Muscle of arm (tissue), 14 donors: ENCODE measurements at places on chromosomes 16 and 17.

GRCh38 chr17:4365628-4366326 lies 698 bp downstream of the UBE2G1 start:
- DNase-seq, result peak; percentile 23

GRCh38 chr17:32486701-32487472 lies at the start of gene CDK5R1:
TSS of gene CDK5R1 (plus strand) at chr17:32486993. CDS start at chr17:32487621, 628 bp downstream.
- DNase-seq, result no peak

- no peak for DNase-seq
Observed at GRCh38 chr17:71142333-71142732, 973.0 kb downstream of the KCNJ2 start.

DNA sequence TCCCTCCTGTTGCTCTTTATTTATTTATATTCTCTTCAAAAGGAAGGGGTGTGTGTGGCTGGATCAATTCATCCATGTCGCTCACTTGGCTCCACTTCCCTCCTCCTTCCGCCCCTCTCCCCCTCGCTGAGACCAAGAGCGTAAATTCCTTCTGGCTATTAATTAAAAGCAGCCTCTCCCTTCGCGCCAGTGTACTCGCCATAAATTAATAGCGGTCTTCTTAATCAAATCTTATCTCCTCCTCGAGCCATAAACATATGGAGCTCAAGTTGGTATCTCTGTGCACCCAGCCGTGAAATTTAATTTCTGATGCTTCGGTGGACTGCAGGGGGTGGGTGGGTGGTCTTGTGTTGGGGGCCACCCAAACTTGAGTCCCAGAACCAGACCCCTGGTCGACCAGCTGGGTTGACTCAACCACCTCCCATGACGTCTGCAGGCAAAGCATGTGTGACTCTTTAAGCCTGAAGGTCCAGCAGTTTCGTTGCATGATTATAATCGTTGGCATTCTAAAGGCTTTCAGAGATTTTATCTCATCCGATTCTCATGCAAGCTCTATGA lies 57.9 kb downstream of the SDK2 start:
- no peak for DNase-seq

DNA sequence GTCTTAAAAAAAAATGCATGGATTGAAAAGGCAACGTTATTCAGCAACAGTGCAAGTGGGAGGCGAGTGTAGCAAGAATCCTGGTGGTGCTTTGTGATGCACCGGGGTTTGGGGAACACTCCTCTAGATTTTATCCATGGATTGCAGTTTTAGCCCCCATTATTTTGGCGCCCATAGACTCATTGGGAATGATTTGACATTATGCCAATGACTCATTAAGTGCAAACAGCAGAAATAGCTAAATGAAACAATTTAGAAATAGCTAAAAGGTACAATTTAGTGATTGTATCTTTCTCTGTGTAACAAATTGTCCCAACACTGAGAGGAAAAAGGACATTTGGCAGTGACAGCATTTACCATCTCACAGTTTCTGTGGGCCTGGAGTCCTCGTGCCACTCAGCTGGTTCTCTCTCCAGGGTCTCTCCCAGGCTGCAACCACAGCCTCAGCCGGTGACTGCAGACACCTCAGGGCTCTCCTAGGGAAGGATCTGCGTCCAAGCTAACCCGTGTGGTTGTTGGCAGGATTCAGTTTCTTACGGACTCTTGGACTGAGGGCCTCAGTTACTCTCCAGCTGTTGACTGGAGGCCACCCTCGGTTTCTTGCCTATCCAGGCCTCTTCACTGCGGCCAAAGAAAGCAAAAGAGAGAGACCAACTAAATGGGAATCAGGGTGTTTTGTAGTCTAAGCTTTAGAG lies 398.7 kb downstream of the SNX29 start:
- no peak for DNase-seq

DNA sequence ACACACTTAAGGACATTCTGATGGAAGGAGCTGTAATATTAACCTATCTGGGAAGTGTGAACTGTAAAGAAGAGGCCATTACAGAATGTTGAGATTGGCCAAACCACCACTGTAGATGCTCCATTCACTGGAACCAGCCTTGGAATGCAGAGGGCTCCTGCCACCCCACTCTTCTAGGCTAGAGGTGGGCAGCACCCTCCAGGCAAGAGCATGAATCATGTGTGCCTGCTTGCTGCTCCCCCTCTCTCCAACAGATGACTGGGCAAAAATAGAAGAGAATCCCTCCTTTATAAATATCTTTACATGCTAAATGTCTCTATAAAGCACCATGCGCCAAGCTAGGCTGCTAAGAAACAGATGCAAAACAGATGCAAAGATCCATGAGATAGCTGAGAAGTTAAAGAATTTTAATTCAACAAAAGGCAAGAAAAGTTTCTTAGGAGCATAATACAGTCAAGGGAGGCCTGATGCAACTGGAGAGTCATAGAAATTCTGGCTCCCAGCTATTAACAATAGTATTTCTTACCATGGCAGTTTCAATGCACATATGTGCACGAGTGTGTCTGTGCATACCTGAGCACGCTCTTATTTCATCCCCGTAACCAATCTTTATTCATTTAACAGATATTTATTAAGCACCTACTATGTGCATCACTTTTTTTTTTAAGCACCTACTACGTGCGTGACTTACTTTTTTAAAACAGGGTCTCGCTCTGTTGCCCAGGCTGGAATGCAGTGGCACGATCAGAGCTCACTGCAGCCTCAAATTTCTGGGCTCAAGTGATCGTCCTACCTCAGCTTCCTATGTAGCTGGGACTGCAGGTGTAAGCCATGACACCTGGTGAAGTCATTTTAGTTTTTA lies 53.6 kb downstream of the GRIN2A start:
- no peak for DNase-seq

GRCh38 chr16:7316281-7316888 lies 16.3 kb upstream of the RBFOX1 start:
- DNase-seq, result no peak

- DNase-seq, result no peak
Observed at GRCh38 chr16:58464916-58465731, 34.8 kb upstream of the NDRG4 start.

GRCh38 chr17:82269138-82269881 lies 4.2 kb downstream of the CSNK1D start:
- DNase-seq, result no peak

DNA sequence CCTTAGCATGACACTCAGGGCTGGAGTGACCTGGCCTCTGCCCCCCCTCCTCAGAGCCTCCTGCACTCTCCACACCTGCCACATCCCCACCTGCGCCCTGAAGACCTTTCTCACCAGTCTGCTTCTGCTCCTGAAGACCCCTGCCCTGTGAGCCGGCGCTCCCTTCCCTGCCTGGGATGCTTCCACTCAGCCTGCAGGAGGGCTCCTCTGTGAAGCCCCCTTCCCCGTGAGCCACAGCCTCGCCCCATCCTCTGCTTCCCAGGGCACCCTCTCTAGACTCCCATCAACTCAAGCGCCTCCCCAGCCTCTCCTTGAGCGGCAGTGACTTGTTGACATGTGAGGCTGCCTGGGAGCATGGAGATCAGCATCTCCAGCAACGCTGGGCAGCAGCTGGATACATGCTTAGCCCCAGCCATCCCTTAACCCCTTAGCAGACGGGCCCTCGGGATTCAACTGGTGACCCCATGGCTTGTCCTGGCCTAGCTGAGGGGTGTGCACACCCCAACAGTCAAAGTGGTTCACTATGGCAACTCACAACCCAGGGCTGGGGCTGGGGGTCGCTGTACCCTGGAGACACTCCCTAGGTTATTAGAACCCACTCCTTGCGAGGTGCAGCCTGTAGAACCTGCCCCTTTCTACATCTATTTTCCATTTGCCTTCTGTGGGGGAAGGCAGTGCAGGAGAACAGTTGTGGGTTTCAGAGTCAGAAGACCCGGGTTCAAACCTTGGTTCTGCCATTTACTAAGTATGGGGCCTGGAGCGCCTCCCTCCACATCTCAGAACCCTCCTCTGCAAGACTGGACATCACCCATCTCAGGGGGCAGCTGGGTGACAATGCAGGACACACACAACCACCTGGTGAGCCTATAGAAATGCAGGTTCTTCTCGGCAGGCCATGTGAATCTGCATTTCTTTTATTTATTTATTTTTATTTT lies 21.5 kb downstream of the TMEM235 start:
- DNase-seq, result no peak

DNA sequence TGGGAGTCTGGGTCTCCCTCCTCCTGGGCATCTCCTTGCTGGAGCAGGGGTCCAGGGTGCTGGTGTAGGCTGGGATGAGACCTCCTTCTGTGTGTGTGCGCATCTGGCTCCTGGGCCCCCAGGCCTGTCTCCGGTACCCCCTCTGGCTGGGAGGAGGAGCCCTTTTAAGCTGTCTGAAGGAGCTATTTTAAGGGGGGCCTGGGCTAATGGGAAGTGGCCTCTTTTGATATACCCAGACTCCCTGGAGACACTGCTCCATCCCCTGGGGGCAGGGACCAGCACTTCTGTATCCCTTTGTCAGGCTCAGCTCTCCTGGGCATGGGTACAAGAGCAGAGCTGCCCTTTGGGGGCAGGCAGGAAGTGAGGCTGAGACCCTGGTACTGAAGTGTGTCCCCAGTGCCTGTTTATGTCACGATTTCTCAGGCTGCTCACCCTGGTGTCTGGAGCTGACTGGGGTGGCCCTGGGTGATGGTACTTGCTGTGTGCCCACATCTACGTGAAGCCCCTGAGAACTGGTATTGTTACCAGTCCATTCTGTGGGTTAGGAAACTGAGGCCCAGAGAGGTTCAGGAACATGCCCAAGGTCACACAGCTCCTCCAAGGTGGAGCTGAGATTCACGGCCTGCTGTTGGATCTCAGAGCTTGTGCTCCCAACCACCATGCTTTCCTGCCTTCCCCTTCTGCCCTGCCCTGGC lies 6.5 kb downstream of the ADCY7 start:
- no peak for DNase-seq

GRCh38 chr17:83200751-83201150 lies 121.3 kb downstream of the METRNL start:
- no peak for DNase-seq

- DNase-seq, result peak; percentile 10
Observed at GRCh38 chr16:3793161-3793576, 75.8 kb upstream of the TRAP1 start.

GRCh38 chr17:66582373-66583111 lies 252.4 kb upstream of the CACNG5 start:
- DNase-seq, result no peak

DNA sequence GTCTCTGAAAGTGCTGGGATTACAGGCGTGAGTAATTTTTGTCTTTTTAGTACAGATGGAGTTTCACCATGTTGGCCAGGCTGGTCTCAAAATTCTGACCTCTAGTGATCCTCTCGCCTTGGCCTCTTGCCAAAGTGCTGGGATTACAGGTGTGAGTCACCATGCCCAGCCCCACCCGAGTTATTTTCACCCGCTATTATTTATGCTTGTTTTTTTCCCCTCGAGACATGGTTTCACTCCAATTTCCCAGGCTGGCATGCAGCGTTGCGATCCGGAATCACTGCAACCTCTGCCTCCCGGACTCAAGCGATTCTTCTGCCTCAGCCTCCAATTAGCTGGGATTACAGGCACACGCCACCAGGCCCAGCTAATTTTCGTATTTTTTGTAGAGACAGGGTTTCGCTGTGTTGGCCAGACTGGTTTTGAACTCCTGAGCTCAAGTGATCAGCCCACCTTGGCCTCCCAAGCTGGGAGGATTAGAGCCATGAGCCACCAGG lies 9.2 kb downstream of the RPL23 start:
- DNase-seq, result no peak

- no peak for DNase-seq
Observed at GRCh38 chr17:46984892-46985291, 5.8 kb upstream of the RPRML start.

GRCh38 chr16:89596957-89597649 lies 16.3 kb upstream of the DPEP1 start:
- no peak for DNase-seq

DNA sequence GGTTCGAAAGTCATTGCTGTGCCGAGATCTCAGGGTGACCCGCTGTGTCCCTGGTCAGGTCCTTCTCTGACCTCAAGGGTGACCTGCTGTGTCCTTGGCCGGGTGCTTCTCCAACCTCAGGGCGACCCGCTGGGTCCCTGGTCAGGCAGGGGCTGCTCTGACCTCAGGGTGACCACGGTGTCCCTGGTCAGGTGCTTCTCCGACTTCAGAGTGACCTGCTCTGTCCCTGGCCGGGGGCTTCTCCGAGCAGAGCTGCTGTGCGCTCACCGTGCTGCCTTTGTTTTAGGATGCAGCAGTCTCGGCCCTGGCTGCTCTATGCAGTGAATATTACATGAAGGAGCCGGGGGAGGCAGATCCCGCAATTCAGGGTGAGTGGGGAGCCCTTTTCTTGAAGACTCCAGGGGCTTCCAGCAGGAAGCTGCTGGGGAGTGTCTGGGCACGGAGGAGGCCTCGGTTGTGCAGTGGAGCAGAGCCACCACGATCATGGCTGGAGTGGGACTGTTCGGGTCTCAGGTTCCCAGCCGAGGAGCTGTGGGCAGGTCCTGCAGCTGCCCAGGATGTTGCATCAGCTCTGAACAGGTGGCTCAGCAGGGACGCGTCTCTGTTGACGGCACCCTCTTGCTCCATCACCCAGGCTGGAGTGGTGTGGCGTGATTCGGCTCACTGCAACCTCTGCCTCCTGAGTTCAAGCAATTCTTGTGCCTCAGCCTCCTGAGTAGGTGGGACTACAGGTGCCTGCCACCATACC lies 83.7 kb upstream of the ZNF750 start:
- DNase-seq, result no peak

- DNase-seq, result peak; percentile 9
Observed at GRCh38 chr16:14600164-14600563, 29.9 kb downstream of the PARN start.

GRCh38 chr16:15777533-15778203 lies 79.2 kb downstream of the MYH11 start:
- no peak for DNase-seq

- DNase-seq, result no peak
Observed at GRCh38 chr16:78333808-78334207, 234.4 kb downstream of the WWOX start.

- peak; percentile 49 for DNase-seq
Observed at GRCh38 chr17:39002991-39003715, 36.0 kb upstream of the FBXO47 start.

GRCh38 chr17:50533185-50533584 lies 650 bp downstream of the EPN3 start:
- DNase-seq, result no peak

- DNase-seq, result no peak
Observed at GRCh38 chr17:13837417-13837816, 231.9 kb upstream of the COX10 start.

DNA sequence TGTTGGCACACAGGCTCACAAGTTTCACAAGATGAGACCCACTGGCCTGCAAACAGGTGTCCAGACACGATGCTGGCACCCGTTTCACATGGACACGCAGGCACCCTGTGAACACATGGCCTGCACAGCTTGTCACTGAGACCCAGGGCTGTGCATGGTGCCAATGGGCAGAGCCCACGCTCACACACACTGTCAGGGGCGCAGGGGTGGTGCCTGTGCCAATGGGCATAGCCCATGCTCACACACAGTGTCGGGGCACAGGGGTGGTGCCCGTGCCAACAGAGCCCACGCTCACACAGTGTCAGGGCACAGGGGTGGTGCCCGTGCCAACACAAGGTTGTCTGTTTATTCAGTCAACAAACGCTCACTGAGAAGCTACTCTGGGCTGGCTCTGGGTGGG lies 29.3 kb downstream of the CTU2 start:
- DNase-seq, result no peak

DNA sequence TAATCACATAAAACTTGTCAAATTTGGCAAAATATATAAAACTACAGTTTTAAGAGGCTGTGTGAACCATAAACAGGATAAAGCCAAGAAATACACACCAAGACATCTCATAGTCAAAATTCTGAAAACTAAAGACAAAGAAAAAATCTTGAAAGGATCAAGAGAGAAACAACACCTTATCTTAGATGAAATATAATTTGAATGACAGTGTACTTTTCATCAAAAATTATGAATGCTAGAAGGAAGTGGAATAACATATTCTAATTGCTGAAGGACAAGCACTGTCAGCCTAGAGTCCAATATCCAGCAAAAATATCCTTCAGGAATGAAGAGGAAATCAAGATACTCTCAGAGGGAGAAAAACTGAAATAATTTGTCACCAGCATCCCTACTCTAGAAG lies 37.2 kb downstream of the PIK3R5 start:
- DNase-seq, result no peak
